ENCODE measurements at places on chromosomes 1 and 21. TPM values are rescaled to one million over a fixed set of nuclear protein-coding genes. Genes with fewer than 3 reads are reported as not detected.

GRCh38 chr1:193019442-193020026 lies 39.6 kb downstream of the UCHL5 start:
- no peaks in the 10 kb centered on the region for H3K4me1 ChIP-seq
- no peak for DNase-seq
- no peak overlapping the region for H3K27ac ChIP-seq

DNA sequence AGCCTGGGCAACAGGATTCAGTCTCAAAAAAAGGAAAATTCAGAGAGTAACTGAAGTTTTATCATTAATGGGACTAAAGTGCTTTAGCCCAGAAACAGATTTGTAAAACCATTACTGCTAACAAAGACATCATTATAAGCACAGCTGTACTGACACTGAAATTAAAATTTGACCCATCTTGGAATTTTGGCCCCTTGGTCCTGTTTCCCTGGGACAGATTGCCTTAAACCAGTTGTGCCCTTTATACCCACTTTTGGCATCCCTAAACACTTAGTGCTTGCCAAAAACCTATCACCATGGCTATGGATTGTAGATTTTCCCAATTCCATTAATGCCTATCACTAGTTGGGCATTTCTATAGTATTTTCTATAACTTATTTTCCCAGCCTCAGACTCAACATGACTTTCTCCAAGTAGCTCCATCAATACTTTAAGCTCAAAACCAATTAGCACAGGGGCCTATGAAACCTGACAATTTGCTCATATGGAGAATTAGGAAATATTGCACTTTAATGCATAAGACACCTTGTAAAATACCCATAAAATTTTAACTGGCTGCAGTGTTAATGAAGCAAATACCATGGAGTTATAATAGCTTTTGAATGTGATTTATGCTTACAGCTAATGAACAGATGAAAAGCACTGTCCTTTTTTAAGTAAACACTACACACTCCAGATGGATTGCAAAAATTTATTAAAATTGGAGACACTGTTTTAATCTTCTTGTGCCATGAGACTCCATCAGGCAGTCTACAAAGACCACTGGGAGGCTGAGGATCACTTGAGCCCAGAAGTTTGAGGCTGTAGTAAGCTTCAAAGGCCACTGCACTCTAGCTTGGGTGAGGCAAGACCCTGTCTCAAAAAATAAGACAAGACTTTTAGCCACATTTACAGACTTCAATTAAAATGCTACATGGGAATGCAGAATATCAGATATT lies 4.3 kb downstream of the GAS5 start:
- H3K27me3 ChIP-seq: no peaks in the 10 kb centered on the region
- no peak overlapping the region for H3K27ac ChIP-seq
- no peak overlapping the region for H3K4me3 ChIP-seq
- no peak for DNase-seq
- peaks cover 27% of the 10 kb centered on the region for H3K36me3 ChIP-seq
- peaks cover 11% of the 10 kb centered on the region for H3K4me1 ChIP-seq

- no peak overlapping the region for H3K4me3 ChIP-seq
- DNase-seq: no peak
- H3K27me3 ChIP-seq: no peaks in the 10 kb centered on the region
- peaks cover 9% of the 10 kb centered on the region for H3K4me1 ChIP-seq
Observed at GRCh38 chr1:112536561-112536960, 27.8 kb downstream of the WNT2B start.

- DNase-seq: no peak
- H3K36me3 ChIP-seq: no peaks in the 10 kb centered on the region
- H3K27me3 ChIP-seq: no peaks in the 10 kb centered on the region
- H3K4me3 ChIP-seq: no peak overlapping the region
Observed at GRCh38 chr21:18384771-18385170, 18.8 kb downstream of the TMPRSS15 start.

RNU1-4 gene
- under 0.01 TPM for total RNA-seq

NKAIN1 gene
- not detected for total RNA-seq

SORT1 gene
- 225 TPM for total RNA-seq

Measured in thoracic aorta (tissue), 2 donors.